ENCODE measurements at places on chromosomes 3 and 15.

DNA sequence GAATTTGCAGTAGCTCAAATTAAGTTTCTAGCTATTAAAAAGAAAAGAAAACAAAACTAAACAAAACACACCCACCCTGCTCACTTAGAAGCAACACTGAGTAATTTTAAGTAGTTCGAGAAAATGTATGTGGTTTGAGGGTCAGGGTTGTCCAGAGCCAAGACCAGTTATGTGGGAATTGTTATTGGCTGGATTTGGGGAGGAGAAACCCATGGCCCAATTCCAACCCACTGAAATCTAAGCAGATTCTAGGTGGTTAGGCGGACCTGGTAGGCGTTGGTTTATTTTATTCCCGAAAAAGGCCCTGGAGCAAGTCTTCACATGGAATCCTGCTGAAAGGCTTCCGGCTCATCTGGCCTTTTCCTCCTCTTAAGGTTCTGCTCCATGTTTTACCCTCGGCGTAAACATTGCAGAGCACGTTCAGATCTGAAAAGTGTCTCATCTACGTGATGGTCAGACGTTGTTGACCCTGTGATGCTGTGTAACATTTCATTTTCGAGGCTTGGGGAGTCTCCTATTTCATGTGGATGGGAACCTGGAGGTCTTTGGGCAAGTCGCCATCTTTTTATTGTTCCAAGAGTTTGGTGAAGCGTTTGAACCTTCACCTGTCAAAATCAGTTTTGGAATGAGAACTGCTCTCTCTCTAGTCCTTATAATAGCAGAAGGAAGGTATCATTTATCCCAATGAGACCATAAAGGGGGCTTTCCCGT, 64.0 kb downstream of the FLNB start:
- no peak for DNase-seq

- no peak for DNase-seq
Observed at GRCh38 chr15:63073497-63074172, 31.1 kb downstream of the TPM1 start.

DNA sequence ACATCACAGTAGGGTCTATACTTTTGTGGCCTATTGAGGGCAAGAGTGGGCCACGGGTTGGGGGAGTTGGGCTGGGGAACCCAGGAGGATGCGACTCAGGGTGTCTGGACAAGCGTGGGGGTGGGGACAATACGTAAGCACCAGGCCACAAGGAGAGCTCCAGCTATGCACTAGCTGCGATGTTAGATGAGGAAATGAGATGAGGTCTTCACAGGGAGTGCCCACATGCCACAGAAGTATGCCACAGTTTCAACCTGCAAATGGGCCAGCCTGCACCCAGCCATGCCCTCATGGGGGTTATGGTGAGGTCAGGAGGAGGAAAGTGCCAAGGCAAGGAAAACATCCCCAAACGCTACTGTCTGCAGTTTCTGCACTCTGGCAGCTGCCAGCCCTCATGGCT, 30.5 kb downstream of the CACNA2D2 start:
- DNase-seq = no peak

- DNase-seq = no peak
Observed at GRCh38 chr3:188581365-188581764, 427.4 kb downstream of the LPP start.

GRCh38 chr3:10374311-10374710, 53.4 kb upstream of the SEC13 start:
- DNase-seq = no peak

DNA sequence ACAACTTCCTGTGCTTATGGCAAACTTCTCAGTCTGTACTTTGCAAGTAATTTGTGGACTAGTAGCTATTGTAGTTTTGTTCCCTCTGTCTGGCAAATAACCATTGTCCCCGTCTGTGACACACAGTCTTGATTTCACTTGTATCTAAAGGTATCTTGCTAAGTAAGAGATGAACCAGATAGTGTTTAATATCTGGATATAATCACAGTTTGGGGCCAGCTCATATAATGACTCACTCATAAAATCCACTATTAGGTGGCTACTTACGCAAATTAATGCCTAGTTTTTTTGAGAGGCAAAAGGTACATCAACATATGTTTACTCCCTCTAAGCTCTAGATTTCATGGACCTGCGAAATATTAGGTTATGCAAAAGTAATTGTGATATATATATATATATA, 30.4 kb downstream of the VGLL3 start:
- DNase-seq = no peak

- no peak for DNase-seq
Observed at GRCh38 chr3:190546881-190547510, 33.1 kb downstream of the IL1RAP start.

DNA sequence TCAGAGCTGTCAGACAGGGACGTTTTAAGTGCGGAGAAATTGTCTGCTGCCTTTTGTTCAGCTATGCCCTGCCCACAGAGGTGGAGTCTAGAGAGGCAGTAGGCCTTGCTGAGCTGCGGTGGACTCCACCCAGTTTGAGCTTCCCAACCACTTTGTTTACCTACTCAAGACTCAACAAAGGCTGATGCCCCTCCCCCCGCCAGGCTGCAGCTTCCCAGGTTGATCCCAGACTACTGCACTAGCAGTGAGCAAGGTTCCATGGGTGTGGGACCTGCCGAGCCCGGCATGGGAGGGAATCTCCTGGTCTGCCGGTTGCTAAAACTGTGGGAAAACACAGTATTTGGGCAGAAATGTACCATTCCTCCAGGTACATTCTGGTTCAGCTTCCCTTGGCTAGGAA, 282.1 kb downstream of the VGLL3 start:
- DNase-seq = no peak

- no peak for DNase-seq
Observed at GRCh38 chr15:25178835-25179672, 224.3 kb downstream of the SNRPN start.

- no peak for DNase-seq
Observed at GRCh38 chr3:157042226-157042625, 117.7 kb downstream of the CCNL1 start.

GRCh38 chr3:27880969-27881892, 159.1 kb upstream of the EOMES start:
- DNase-seq = no peak

DNA sequence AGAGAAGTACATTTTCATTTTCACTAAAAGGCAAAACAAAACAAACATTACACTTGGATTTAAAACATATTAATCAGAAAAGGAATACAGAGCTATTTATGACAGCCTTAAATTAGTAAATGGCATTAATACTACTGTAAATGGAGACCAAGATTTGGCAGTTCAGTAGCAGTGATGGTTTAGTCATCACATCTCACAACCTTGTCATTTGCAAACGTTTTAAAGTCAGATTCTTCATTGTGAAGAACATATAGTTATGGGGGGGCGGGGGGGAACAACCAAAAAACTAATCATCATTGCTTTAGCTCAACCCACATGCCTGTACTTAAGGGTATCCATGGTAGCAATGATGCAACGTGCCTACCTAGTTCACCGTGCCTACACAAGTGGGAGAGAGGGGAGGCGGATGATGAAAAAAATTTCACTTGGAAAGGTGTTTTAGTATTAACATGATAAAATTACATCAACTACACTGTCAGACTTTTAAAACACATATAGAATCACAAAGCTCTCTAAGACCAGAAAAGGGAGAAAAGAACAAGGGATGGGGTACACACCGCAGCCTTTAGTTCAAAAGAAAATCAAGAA, 40.1 kb downstream of the DLG1 start:
- DNase-seq = no peak

- DNase-seq = no peak
Observed at GRCh38 chr3:87033205-87033604, 42.3 kb upstream of the VGLL3 start.

DNA sequence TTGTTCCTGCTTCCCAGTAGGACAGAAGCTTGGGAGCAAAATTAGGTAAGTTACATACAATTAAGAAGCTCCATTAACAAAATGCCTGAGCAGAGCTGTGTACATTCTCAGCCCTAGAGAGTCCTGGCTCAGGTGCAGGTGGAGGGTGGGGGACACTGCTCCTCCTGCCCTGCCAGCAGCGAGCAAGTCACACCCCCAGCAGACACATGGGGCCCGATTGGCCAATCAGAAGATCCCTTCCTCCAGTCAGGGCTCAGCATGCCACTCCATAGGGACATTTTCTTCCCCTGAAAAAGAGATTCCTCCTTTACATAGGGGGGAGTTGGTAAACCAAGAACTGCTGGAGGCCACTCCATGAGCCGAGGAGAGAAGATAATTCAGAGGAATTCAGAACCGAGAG, 62.1 kb downstream of the PLXNA1 start:
- no peak for DNase-seq

DNA sequence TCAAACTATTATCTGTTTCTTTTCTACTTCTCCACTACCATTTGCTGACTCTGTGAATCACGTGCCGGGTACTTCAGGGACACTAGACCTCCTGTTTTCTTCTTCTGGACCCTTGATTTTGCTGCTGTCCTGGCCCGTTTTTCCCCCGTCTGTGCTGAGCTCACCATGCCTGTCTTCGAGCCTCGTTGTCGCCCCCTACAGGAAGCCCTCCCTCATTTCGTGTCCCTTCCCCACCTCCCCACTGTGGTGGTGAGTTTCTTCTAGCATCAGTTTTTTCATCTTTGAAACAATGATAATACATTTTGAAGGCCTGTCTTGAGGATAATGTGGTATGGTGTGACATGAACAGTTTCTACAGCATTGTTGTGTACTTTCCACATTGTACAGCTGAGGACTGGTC, 12.8 kb downstream of the GABRG3 start:
- no peak for DNase-seq

- peak; percentile 18 for DNase-seq
Observed at GRCh38 chr3:178845420-178846118, 226.0 kb downstream of the ZMAT3 start.

DNA sequence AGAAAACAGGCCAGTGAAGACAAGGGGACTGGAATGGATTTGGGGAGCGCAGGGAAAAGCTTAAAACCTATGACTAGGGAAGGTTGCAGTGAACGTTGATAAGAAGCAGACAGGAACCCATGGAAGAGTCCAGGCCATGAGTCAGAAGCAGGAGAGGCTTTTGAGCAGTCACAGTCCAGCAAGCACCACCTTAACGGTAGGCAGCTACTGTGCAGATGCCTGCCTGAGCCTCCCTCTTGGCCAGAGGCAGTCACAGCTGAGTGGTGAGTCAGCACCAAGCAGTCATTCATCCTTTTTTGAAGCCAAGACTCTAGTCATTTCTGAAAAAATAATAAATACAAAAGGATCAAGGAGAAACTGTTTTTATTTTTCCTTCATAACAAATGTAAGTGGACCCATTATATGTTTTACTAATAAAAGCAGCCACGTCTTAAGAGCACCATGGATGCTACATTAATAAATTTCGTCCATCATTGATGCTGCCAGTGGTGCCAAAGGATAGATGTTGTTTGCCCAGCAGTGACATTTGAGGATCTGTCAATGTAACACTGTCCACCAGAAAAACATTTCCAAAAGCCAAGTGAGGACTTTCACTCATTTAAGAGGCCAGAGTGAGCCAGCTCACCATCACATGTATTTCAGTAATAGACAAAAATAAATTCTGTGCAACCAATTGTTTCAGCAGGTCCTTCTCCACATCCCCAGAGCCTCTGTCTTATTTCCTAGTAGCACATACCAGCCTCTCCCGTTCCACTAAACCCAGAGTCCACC, 42.1 kb upstream of the ACTC1 start:
- peak; percentile 28 for DNase-seq

GRCh38 chr3:106819440-106819839, 557.8 kb upstream of the CCDC54 start:
- no peak for DNase-seq

- DNase-seq = no peak
Observed at GRCh38 chr15:86773736-86774135, 694.1 kb downstream of the AGBL1 start.

DNA sequence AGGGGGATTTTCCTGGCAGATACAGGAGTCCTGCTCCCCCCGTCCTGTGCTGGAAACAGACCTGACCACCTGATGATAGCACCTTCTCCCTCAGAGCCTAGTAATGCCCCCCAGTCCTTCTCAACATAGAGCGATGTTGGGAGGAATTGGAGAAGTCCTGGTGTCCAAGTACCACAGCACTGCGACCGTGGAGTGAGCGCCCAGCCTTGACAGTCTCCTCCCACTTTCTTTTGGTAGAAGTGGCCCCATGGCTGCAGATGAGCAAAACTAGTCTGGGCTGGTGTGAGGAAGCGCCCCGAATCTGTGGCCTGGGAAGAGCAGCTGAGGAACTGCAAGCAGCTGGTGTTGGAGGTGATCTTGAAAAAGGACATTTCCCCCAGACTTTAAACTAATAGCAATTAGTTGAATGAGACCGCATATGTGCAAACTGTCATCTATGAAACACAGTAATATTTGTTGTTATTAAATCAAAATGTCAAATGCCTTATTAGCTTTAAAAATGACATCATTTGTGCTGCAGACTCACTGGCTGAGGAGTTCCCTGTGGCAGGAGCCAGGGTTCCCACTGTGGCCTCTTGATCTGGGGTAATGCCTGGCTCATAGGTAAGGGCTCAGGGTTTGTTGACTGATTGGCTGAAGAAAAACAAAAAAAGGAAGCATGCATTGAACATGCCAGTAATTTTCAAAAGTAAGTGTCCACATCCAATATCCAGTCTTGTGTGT, 121.8 kb downstream of the CACNA2D3 start:
- no peak for DNase-seq

- DNase-seq = no peak
Observed at GRCh38 chr15:54810031-54810430, 386.7 kb downstream of the RSL24D1 start.

DNA sequence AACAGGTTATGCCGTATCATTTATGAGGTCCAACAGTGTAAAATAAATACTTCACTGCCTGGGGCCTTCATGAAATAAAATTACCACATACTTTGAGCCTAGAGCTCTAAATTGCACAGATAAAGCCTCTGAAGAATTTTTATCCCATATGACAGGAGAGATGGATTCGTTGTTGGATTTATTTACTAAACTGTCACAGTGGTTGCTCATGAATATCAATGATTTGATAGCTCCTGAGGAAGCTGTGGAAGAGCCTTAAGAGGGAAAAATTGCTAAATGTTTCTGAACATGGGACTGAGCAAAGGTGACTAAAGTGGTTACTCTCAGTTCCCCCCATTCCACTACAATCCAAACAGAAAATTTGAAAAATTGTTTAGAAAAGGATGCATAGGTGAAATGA, 558.9 kb upstream of the IL12A start:
- DNase-seq = no peak

- no peak for DNase-seq
Observed at GRCh38 chr3:150020527-150020926, 49.8 kb upstream of the PFN2 start.

DNA sequence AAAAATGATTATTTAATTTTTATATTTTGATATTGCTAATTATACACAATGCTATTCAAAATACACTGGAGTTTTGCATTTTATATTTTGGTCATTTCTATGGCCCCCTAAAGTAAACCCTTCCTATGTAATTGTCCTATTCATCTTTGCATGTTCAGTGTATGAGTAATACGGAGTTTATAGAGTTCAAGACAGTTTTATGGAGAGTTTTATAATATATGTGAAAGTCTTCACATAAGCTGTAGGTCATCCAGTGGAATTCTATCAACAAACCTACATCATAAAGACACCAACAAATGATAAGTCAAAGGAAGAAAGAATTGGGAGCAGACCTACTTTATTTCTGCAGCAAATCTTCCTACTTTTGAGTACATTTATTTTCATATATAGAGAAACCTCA, 1200.4 kb upstream of the EPHA6 start:
- no peak for DNase-seq
